ENCODE measurements at places on chromosomes 4 and X. TPM values are rescaled to one million over a fixed set of nuclear protein-coding genes. Genes with fewer than 3 reads are reported as not detected.

Gene RTL5
- 0.13 TPM for total RNA-seq

Gene ZAR1
- total RNA-seq: not detected

Gene GRID2
- total RNA-seq: not detected

Gene MAGEA8
- total RNA-seq: not detected

Gene NWD2
- total RNA-seq: not detected

Gene SERPINA7
- total RNA-seq: not detected

Gene SEC24B
- total RNA-seq: 27.0 TPM

Gene SMC1A
- total RNA-seq: 130 TPM

GRCh38 chrX:102154900-102155805, 624 bp downstream of the BEX5 start:
- H3K27me3 ChIP-seq: peaks cover 2% of the 10 kb centered on the region
- H3K27ac ChIP-seq: peak overlapping the region; percentile 90
- H3K4me3 ChIP-seq: peak overlapping the region; percentile 97
- peak; percentile 23 for DNase-seq
- H3K36me3 ChIP-seq: peaks cover 2% of the 10 kb centered on the region

DNA sequence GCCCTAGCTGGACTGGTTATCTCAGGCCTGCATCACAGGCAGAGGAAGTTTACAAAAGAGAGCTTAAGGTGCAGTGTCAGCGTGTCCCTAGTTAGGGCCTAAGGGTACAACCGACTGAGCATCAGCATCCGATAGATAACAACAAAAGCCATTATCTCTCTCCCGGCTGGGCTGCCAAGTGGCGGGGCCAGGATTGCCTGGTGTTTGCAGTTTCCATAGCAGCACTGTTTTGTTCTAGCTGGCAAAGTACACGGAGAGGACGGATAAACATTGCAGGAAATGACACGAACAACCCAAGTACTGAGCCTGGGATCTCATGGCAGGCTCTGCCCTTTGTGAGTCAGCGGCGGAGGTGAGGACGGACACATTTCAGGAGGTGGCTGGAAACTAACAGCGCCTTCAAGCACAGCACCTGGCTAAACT, 104.7 kb upstream of the NOCT start:
- no peak overlapping the region for H3K27ac ChIP-seq
- H3K4me3 ChIP-seq: no peak overlapping the region
- no peaks in the 10 kb centered on the region for H3K36me3 ChIP-seq

DNA sequence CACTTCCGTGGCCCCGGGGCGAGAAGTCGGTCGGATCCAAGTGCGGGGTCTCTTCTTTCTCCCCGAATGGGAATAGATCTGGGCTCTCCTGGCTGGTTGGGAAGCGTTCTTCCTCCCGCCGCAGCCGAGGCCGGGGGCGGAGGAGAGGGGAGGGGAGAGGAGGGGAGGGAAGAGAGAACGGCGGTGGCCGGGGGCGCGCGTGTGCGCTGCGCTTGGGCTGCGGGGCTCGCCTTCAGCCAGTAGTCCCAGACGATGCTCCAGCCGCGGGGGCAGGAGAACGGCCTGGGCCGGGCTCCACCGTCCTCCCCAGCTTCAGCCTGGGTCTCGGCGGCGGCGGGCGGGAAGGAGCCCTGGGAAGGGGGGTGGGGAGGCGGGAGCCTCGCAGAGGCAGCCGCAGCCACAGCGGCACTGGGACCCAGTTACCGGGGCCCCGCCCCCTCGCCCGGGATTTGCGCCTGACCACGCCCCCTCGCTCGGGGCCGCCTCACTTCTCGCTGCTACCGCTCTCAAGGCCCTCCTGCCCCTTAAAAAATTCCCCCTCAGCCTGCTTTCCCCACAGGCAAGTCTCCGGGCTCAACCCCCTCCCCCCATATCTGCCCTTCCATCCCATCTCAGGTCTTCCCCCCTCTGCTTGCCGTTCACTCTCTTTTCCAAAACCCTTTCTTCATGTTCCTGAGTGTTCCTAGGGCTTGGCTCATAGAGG, at the start of gene FGD1:
TSS of gene FGD1 (minus strand) at position 421 of the 703 bp plus-strand sequence. CDS start 802 bp downstream, outside the sequence.
- H3K4me1 ChIP-seq: peaks cover 9% of the 10 kb centered on the region
- H3K27me3 ChIP-seq: peaks cover 32% of the 10 kb centered on the region

DNA sequence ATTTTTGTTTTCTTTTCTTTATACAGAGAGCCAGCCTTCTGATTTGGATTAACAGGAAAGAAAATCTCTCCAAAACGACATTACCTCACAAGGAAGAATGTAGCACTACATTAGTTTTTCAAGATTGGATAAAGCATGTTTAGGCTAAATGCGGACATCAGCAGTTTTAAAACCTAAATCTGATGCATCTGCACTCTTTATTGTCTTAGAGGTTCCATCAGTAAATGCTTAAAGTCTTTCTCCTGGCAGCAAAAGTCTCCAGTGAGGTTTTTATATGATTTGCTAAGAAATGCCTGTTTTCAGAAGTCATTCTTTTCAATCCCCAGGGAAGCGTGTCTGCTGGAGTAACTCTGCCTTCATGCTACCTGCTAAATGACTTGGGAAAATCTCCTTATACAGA, 912.9 kb upstream of the INTU start:
- H3K4me1 ChIP-seq: no peaks in the 10 kb centered on the region
- no peak for DNase-seq
- H3K27me3 ChIP-seq: no peaks in the 10 kb centered on the region
- H3K4me3 ChIP-seq: no peak overlapping the region
- H3K27ac ChIP-seq: no peak overlapping the region

- no peaks in the 10 kb centered on the region for H3K4me1 ChIP-seq
- no peak overlapping the region for H3K27ac ChIP-seq
- peaks cover 8% of the 10 kb centered on the region for H3K27me3 ChIP-seq
- H3K36me3 ChIP-seq: peaks cover 9% of the 10 kb centered on the region
These were observed 22.0 kb upstream of the ZCCHC4 start for GRCh38 chr4:25290490-25291067.

GRCh38 chrX:134202561-134202960, 34.4 kb upstream of the CCDC160 start:
- no peaks in the 10 kb centered on the region for H3K4me1 ChIP-seq
- H3K4me3 ChIP-seq: no peak overlapping the region
- H3K36me3 ChIP-seq: no peaks in the 10 kb centered on the region
- H3K27me3 ChIP-seq: no peaks in the 10 kb centered on the region

GRCh38 chr4:11218692-11219091, 210.0 kb downstream of the HS3ST1 start:
- H3K4me1 ChIP-seq: no peaks in the 10 kb centered on the region
- no peak overlapping the region for H3K27ac ChIP-seq
- no peaks in the 10 kb centered on the region for H3K36me3 ChIP-seq
- DNase-seq: no peak
- H3K4me3 ChIP-seq: no peak overlapping the region
- H3K27me3 ChIP-seq: no peaks in the 10 kb centered on the region

- no peaks in the 10 kb centered on the region for H3K27me3 ChIP-seq
- no peak for DNase-seq
- H3K4me1 ChIP-seq: no peaks in the 10 kb centered on the region
- no peak overlapping the region for H3K27ac ChIP-seq
- no peak overlapping the region for H3K4me3 ChIP-seq
These were observed 750.5 kb downstream of the ADGRL3 start for GRCh38 chr4:61950625-61951024.

GRCh38 chrX:38878641-38879340, 77.5 kb downstream of the MID1IP1 start:
- H3K4me1 ChIP-seq: peaks cover 9% of the 10 kb centered on the region
- DNase-seq: no peak
- no peak overlapping the region for H3K4me3 ChIP-seq
- H3K27ac ChIP-seq: no peak overlapping the region

GRCh38 chr4:89929425-89930159, 34.9 kb downstream of the MMRN1 start:
- DNase-seq: peak; percentile 29
- peaks cover 19% of the 10 kb centered on the region for H3K4me1 ChIP-seq
- H3K27ac ChIP-seq: peak overlapping the region; percentile 67
- H3K36me3 ChIP-seq: no peaks in the 10 kb centered on the region
- H3K27me3 ChIP-seq: no peaks in the 10 kb centered on the region
- peak overlapping the region; percentile 55 for H3K4me3 ChIP-seq

DNA sequence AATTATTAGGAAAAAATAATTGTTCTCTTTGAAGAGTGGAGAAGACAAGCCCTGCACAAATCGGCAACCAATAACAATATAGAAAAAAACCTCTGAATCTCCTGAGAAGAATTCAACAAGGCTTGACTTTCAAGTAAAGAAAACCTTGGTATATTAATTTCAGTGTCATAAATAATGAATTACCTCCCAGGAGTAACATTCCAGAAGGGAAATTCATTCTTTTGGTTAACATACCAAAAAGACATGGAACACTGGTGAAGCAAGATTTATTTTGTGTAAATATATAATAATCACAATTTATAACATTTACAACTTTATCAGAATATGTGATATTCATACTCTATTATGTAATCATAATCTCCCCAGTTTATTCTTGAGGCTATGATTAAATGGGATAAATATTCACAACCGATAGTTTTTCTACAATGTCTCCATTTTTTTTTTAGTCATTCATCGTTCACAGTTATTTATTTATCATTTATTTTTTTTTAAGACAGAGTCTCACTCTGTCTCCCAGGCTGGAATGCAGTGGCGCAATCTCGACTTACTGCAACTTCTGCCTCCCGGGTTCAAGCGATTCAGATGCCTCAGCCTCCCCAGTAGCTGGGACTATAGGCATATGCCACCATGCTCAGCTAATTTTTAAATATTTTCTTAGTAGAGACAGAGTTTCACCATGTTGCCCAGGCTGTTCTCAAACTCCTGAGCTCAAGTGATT, 53.0 kb upstream of the RPS6KA6 start:
- H3K4me1 ChIP-seq: no peaks in the 10 kb centered on the region
- no peaks in the 10 kb centered on the region for H3K27me3 ChIP-seq
- no peak overlapping the region for H3K27ac ChIP-seq
- H3K36me3 ChIP-seq: no peaks in the 10 kb centered on the region
- DNase-seq: no peak

DNA sequence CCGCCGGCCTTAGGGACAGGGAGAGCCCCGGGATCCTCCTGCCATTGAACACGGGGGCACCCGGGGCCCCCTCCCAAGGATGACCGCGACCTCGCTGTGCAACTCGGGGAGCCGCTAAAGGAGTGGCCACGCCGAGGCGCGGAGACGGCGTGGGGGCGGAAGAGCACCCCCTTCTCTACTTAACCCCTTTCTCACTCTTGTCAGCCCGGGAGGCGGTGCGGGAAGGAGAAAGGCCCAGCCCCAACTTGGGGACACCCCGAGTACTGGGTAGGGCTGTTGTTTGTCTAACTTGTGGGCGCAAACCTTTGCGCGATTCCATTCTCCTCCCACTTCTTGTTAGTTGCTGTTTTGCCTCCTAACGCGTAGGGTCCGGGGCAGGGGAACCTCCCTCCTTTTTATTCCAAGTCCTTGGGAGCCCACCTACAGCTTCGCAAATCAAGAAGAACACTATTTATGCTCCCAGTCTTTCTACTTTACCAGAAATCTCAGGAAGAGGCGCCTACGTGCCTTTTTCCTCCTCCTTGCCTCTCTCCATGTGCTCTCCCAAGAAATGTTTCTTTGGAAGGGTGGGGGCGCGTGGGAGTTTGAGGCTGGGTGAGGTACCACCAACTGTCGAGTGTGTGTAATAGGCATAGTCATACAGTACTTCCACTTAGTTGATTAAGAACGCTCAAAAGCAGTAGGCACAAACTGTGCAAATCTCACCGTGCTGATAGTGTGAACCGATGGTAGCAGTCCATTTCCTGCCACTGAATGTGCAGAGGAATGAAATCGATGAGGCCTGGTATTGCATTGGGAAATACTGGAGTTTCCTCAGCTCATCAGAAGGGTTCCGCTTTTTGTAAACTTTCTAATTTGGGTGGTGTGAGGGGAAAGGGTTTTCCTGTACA, 813 bp downstream of the DIAPH2 start:
- peak overlapping the region; percentile 91 for H3K27ac ChIP-seq
- H3K4me3 ChIP-seq: peak overlapping the region; percentile 91
- H3K27me3 ChIP-seq: no peaks in the 10 kb centered on the region
- H3K36me3 ChIP-seq: peaks cover 3% of the 10 kb centered on the region
- peak; percentile 46 for DNase-seq

GRCh38 chrX:9644335-9644734, 121.3 kb downstream of the GPR143 start:
- H3K27me3 ChIP-seq: no peaks in the 10 kb centered on the region
- H3K36me3 ChIP-seq: peaks cover 2% of the 10 kb centered on the region
- peaks cover 26% of the 10 kb centered on the region for H3K4me1 ChIP-seq
- peak; percentile 64 for DNase-seq

GRCh38 chr4:114386637-114387233, 211.9 kb upstream of the UGT8 start:
- no peak overlapping the region for H3K27ac ChIP-seq
- H3K4me1 ChIP-seq: no peaks in the 10 kb centered on the region
- no peaks in the 10 kb centered on the region for H3K36me3 ChIP-seq
- H3K27me3 ChIP-seq: peaks cover 1% of the 10 kb centered on the region
- H3K4me3 ChIP-seq: no peak overlapping the region

DNA sequence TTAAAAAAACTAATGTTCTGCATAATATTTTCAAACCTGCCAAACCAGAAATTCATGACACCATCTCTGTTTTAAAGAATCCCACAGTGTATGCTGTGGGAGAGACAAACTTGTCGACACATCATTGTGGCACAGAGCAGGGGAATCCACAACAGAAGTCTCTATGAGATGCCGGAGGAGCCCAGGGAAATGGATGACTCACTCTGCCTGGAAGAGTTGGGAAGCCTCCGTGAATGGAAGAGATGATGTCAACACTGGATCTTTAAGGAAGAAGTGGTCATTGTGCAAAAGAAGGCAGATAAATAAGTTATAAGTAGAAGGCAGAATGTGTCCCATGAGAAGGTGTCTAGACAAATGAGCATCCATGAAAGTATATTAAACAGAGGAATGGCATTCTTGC, 595.1 kb downstream of the RAB28 start:
- no peak overlapping the region for H3K4me3 ChIP-seq
- H3K36me3 ChIP-seq: no peaks in the 10 kb centered on the region
- DNase-seq: no peak
- no peak overlapping the region for H3K27ac ChIP-seq

DNA sequence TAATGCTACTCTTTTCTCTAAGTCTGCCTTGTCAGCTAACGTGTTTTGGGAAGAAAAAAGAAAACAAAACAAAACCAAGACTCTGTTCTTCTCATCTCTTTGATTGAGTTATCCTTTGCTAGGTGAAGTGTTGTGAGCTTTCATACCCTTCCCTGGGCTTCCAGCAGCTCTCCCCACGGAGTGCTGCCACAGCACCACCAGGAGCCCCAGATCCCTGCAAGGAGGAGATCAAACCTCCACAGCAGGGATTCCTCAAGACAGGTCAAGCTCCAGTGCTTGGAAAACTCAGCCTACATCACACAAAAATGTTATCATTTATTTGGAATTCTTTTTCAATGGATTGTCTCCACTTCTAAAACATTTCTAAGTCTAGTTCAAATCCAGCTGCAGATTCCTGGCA, 1981.9 kb upstream of the TENM3 start:
- H3K36me3 ChIP-seq: no peaks in the 10 kb centered on the region
- H3K27me3 ChIP-seq: no peaks in the 10 kb centered on the region
- H3K4me3 ChIP-seq: no peak overlapping the region
- DNase-seq: no peak
- H3K27ac ChIP-seq: no peak overlapping the region
- no peaks in the 10 kb centered on the region for H3K4me1 ChIP-seq

GRCh38 chrX:29243942-29244341, 656.7 kb downstream of the IL1RAPL1 start:
- no peak overlapping the region for H3K27ac ChIP-seq
- DNase-seq: no peak
- no peak overlapping the region for H3K4me3 ChIP-seq
- H3K36me3 ChIP-seq: no peaks in the 10 kb centered on the region
- H3K4me1 ChIP-seq: no peaks in the 10 kb centered on the region

GRCh38 chr4:169252339-169253112, 18.2 kb downstream of the SH3RF1 start:
- H3K27ac ChIP-seq: no peak overlapping the region
- no peaks in the 10 kb centered on the region for H3K36me3 ChIP-seq
- no peak overlapping the region for H3K4me3 ChIP-seq
